NCI-H1930 (cell line): ENCODE measurements at places on chromosomes 12 and 14.

DNA sequence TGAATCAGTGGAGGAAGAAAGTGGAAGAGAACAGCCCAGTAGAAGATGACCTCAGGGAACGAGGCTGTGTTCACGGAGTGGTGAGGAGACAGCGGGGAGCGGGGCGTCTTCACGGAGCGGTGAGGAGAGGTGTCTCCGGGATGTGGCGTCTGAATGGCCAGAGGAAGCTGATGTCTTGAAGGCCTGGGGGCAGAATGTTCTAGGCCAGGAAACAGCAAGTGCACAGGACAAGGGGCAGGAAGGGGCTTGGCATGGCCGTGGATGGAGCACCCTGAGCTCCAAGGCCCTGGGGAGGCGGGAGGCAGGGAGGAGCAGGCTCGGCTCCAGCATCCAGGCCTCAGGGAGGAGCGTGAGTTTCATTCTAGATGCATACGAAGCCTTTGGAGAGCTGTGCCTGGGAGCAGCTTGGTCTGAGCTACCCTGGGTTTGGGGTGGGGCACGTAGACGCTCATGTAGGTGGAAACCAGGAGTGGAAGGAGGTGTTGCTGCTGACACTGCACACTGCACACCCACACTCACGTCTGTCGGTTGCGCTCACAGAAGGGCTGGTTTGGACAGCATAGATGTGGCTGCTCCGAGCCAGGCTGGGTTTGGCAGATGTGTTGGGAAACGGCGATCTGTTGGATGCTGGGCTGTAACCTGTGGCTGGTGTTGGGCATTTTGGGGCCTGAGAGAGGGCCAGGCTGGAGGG is 131.6 kb downstream of the ADGRD1 start:
- no peak for DNase-seq

GRCh38 chr12:69475237-69475975 is 5.2 kb downstream of the FRS2 start:
- no peak for DNase-seq

DNA sequence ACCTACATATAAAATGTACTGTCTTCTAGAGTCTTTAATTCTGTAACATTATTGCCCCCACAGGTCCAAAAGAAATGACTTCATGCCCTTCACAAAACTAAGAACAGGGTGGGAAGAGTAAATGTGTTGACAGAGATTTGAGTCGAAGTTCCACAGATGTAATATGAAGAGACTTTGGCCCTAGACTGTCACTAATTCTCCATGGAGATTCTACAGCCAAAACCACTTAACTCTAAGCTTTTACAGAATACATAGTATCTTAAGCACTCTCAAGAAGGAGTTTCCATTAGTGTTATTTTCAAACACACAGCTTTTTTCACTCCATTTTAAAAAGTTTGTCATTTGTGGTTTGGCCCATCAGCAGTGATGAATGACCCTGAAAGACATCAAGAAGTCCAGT is 56.3 kb downstream of the ABCC9 start:
- DNase-seq: no peak

GRCh38 chr12:12885096-12885792 is 6.1 kb upstream of the GPRC5A start:
- DNase-seq: no peak

DNA sequence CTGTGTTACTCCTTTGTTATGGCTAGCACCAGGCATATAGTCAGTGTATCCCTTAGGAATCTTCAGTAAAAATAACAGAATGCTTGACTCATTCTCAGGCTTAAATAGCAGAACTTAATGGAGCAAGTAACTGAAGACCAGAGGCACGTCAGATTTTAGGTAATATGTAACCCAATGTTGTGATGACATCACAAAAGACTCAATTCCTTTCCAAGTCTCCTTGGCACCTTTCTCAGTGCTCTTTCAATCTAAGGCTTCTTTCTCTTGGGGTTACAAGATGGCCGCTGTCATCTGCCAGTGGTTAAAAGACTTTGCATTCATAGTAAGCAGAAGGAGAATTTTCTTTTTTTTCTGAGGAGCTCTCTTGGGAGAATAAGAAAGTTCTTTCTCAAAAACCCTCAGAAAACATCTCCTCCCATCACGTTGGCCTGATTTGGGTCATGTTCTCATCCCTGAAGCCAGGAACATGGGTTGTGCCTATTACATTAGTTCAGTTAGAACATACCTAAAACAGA is 33.4 kb upstream of the DCN start:
- no peak for DNase-seq
